Epithelial cell of esophagus (primary cell): ENCODE measurements at places on chromosomes 7 and 10.
A peak's percentile ranks its signal among the peaks of the same experiment; 100 is the strongest.

- no peak for DNase-seq
Measured at GRCh38 chr10:51215951-51216834, 141.9 kb downstream of the PRKG1 start.

- DNase-seq: peak; percentile 30
Measured at GRCh38 chr10:11131112-11131639, 113.5 kb downstream of the CELF2 start.

DNA sequence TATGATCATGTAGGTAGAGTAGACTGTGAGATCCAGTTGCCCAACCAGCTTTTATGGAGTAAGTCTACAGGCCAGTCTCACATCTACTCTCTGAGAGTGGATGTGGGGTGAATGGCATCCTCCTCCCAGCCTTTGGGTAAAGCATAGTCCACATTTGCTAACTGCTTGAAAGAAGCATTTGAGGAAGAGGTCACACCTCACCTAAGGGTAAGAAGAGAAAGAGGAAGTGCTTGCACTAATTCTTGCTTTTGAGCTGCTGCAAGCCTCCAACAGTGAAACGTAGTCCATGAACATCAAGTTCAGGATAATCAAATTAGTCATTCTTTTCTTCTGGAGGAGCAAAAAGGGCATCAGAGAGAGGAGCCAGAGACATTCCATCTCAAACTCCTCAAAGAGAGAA lies 93.9 kb upstream of the AGR3 start:
- no peak for DNase-seq

DNA sequence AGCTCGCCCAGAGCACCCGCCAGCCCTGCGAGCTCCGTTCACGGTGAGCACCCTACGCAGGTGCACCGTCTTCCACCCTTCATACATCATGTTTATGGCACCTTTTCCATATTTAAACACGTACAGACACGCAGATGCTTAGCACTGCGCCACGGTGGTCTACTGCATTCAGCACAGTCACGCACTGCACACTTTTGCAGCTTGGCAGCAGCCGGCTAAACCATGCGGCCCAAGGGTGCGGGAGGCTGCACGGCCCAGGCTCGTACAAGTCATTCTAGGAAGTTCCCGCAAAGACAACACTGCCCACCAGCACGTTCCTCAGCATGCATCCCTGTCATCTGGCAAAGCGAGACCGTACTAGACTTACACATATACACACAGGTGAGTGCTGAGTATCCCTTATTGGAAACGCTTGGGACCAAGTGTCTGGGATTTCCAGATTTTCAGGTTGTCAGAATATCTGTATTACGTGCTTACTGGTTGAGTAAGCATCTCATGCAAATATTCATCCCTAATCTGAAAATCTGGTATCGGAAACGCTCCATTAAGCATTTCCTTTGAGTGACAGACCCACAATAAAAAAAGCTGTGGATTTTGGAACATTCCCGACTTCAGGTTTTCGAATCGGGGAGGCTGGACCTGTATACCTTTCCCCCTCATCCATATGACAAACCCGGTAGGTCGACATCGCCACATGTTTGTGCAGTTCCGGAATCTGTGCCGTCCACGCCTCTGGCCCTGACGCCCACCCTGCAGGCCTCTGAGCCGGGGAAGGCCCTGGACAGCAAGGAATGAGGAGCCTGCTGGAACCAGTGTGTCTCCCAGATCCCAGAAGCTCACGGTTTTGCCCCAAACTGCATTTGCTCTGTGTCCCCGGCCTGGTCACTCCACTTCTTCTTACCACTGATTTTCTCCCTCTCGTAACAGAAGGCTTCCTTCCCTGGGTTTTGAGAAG lies 222.2 kb downstream of the ELFN1 start:
- DNase-seq: peak; percentile 51

GRCh38 chr7:107711301-107711700 lies 32.6 kb upstream of the CBLL1 start:
- no peak for DNase-seq

DNA sequence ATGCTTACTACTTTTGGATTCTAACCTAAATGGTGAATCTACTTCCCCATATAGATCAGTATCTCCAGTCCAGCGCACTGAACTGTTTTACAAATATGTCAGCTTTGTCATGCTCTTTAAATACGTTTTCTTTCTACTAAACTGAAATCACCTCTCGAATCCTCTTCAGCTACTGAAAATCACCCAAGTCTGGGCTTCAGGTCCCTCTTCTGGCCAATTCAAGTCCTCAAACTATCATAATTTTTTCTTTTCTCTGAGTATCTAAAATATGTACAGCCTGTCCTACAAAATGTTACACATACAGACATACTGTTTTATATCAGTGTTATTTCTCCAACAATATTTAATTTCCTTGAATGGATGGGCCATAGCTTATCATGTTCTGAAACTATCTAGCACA lies 84.2 kb downstream of the CACNA2D1 start:
- DNase-seq: no peak

DNA sequence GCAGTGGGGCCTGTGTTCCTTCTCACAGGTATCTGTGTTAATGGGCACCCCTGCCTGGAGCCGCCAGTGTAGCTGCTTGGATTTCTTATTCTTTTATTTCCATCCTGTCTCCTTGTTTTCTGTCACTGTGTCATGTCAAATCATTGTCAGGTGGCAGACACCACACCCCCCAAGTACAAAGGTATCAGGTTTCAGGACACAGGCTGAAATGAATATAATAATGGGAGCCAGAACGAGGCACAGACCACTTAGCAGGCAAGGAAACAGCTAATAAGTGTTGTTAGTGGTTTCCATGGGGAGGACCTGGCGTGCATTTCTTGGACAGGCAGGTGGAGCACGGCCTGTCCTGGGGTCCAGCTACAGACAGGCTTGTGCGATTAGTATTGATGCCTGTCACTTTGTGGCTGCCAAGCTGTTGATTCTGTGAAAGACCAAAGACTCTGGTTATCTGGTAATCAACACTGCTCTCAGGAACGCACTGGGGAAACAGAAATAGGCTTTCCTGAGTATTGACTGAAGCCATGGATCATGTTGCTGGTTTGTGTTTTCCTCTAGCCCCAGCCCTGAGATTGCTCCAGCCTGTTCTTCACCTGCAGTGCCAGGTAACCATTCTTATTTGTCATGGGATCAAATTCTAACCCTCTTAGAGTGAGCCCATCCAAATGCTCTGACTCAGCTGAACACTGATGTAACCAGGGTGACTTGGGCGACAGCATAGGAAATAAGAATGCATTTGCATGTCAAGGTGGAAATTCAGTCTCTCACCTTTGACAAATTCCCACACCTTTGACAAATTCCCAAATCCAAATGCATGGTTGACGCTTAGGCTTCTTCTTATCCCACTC lies 1002.0 kb downstream of the LRMDA start:
- DNase-seq: peak; percentile 77

DNA sequence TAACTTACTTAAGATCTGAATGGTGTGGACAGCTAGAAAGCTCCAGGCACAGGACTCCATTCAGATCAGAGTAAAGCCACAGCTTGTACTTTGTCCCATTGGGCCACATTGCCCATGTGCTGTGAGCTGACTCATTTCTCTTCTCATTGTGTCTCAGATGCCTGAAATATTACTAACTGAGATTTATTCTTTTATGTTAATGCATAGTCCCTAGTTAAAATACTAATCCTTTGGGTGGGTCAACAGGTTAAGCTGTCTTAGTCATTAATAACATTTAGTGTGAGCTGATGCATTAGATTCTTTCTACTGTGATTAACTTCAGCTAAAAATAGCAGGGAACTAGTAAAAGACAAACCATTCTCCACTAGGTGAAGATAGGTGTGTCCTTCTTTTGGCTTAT lies 104.7 kb upstream of the ARMC3 start:
- DNase-seq: peak; percentile 93

- no peak for DNase-seq
Measured at GRCh38 chr10:74658511-74658910, 167.9 kb upstream of the KAT6B start.

DNA sequence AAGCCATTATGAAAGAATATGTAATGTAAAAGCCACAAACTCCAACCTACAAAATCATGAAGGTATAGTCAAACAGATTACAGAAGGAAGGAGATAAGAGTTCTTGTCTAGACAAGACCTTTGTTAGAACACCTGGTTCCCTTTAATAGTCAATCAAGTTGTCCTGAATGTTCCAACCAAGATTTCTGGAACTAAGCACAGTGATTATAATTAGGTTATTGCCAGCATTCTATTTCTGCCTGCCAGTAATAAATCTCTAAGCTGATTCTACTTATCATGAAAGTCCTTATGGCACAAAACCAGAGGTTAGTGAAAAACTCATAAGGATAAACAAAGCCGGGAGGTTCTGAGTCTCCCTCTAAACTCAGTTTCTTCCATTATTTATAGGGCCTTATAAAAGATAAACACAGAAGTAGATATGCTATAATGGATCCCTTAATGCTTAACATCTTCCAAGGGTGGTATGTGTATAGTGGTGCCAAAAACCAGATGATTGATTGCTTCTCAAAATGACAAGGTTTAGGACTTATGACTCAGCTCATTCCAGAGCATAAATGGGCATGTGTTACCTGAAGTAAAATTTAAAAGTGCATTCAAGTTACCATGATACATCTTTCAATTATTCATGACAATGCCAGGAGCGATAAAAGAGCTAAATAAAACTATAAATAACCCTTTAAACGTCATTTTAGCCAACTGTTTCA lies 237.2 kb downstream of the CSTF2T start:
- peak; percentile 7 for DNase-seq

GRCh38 chr7:140638173-140638791 lies 2.3 kb downstream of the DENND2A start:
- DNase-seq: peak; percentile 32

- DNase-seq: no peak
Measured at GRCh38 chr7:15481132-15481531, 80.7 kb downstream of the AGMO start.

DNA sequence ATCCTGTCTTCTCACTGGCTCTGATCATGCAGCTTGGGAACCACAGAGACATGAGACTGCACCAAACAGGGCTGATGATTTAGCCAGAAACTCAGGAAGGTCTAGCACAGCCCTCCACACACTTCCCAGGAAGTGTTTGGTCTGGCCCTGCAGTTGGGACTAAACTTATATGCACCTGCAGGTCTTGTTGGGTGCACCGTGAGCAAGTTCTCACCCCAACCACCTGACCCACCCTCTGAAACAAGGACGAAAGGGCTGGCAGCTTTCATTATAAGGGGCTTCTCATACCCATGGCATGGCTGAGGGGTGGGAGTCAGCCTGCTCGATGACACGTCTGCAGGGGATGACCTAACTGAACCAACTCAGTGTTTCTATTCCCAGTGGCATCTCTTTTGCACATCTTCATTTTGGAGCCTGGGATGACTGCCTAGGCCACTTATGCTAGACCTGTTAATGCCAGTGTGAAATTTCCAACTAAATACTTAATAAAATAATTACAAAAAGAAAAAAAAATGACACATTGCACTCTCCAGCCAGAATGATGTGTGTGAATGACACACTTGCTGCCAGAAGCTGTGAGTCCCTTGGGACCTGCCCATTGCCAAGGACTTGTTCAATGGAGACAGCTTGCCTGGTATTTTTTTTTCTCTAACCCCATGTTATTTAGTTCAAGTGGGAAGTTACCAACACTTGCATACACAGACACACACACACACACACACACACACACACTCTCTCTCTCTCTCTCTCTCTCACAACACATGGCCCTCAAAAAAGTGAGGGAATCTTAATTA lies 102.6 kb downstream of the NEURL1 start:
- no peak for DNase-seq

GRCh38 chr7:123823898-123824753 lies 20.8 kb upstream of the HYAL4 start:
- no peak for DNase-seq

DNA sequence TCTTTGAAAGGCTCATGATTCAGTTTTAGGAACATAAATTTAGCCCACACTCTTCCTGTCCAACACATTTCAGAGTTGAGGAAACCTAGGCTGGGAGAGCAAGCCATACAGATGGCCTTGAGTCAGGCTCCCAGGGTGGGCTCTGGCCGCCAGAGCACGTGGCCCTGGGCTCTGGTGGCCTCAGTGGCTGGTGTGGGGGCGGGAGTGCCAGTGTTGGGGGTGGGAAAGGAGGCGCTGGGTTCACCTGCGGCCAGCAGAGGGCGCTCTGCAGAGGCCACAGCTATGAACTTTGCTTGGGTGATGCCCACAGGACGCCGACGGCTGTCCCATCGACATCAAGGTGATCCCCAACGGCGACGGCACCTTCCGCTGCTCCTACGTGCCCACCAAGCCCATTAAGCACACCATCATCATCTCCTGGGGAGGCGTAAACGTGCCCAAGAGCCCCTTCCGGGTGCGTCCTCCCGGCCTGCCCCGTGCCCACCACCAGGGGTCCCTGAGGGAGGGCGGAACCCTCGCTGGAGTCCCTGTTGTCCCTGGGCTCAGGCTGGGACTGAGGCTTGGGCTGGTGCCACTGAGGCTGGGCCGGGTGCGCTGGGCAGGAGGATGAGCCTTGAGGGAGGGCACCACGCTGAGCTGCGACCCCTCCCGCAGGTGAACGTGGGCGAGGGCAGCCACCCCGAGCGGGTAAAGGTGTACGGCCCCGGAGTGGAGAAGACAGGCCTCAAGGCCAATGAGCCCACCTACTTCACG lies 11.9 kb downstream of the FLNC start:
- peak; percentile 43 for DNase-seq

DNA sequence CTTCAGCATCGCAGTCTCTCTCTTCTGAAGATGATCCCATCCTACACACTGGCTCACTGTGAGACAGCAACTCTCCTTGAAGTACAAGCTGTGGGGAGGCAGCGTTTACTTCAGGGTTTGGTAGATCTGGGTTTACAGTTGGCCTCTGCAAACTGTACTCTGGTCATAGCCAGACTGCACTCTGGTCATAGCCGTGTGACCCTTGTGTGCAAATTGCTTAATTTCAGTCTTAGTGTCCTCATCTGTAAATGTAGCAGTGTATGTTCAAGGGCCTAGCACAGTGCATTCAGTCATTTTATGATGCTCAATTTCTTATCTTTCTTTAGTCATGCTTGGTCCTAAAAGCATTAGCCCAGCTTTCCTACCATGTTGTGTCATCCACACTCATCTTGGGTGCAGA lies 188.2 kb downstream of the LRMDA start:
- no peak for DNase-seq

DNA sequence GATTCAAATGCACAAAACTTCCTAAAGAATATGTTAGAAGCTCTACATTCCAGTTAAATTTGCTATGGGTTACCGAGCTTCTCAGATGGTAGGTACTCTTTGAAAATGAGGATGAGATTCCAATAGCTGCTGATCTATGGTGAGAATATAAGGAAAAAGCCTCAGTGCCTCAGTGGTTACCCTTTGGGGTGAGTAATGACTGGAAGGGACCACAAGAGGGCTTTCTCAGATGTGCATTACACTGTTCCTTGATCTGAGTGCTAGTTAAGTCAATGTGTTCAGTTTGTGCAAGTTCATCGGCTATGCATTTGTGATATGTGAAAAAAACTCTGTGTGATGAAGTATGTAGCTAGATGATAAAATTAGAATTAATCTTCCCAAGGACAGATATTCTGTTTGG lies 3.5 kb downstream of the NRCAM start:
- DNase-seq: peak; percentile 43
